ENCODE measurements at places on chromosomes 13 and 19.

DNA sequence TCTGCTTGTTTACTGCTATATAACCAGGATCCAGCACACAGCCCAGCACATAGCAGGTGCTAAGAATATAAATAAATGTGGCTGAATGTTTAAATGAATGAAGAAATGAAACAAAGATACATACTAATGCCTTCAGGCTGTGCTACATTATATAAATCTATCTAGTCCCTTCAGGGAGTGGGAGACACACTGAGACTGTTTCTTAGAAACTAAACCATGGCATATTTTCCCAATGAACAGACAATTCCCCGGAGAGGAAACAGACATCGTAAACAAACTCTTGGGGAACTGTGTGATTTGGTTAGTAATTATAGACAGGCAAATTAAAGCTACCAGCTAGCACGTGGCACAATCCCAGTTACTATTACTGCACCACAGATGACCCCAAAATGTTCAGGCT lies 9.7 kb upstream of the FEM1A start:
- no peak for DNase-seq

DNA sequence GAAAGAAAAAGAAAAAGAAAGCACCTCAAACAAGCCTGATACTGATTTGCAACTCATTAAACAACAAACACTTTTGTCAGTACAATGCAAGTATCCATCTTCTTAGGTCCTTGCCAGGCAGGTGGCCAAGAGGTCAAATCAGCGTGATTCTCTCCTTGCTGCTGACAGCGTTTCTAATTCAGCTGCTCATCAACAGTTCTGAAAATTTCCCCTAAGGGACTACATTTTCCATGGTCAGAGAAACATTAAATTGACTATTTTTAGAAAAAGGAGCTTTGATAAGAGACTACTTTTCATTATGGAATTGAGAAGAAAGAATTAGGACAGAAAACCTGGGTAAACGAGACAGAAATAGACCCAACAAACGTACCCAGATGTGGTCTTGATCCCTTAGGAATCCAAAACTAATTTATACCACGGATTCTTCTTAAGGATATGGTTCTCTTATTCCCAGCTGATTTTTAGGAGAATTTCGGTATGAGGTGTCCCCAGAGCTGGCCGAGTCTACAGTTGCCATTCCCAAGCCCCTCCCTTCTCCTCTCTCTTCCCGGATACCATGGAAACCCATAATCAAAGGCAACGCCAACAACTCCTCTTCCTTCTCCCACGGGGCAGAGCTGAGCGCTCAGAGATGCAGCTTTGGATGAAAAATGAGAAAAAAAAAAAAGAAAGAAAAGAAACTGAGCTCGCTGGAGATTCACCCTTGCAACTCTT lies 29.5 kb upstream of the CEBPG start:
- DNase-seq = no peak

GRCh38 chr13:21852043-21852442 lies 181.2 kb downstream of the FGF9 start:
- DNase-seq = no peak

DNA sequence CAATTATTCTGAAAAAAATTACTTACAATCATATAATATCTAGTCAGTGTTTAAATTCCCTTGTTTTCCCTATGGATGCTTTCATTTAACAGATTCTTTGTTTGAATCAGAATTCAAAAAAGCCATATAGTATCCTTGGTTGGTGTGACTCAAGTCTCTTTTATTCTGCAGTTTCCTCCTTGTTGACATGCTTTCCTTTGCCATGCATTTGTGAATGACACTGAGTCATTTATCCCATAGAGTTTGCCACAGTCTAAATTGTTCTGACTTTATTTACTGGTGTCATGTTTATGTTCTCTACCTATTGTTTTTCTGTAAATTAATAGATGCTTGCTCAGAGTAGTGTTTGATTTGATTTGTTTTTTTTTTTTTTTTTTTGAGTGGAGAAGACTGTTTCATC lies 893.8 kb upstream of the SLC10A2 start:
- DNase-seq = no peak

DNA sequence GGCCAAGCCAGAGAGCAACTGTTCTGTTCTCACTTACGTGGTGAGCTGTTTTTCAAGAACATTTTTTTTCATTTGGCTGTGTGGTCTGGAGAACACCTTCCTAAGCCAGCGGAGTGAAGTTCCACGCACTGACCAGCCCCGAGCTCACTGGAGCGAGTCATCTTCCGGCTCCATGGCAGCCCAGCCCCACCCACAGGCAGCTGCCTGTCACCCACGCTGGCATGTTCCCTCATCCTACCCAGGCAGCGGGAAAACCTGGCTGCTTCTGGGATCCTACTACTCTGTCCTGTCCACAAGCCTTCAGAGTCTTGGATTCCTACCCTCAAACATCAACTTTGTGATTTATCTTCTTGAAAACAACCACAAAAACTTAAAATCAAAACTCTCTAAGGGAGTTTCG lies 76.2 kb downstream of the GGACT start:
- DNase-seq = no peak

DNA sequence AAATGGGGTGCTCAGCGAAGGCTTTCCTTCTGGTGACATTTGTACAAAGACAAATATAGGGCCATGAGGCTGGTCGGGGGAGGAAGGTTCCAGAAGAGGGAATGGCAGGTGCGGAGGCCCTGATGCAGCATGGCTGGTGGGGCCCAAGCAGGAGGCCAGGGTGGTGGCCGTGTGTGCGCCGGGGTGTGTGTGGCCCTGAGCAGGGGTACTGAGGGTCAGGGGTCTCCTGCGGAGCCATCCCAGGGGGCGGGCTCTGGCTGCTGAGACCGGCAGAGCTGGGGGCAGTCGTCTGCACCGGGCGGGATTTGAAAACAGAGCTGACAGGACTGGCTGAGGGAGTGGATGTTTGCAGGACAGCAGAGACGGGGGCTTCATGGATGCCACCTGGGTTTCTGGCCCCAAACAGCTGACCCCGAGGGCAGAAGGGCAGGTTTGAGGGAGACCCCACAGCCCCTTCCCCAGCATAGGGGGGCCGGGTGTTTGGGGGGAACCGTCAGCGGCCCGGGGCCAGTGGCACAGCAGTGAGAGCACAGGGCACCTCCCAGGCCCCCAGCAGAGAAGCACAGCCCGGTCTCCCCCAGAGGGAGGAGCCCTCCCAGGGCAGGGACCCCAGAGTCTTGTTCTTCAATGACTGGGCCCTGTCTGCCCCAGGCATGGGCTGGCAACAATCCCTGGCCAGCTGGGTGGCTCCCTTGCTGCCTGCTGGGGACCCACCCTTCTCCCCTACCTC lies 11.4 kb downstream of the PIAS4 start:
- DNase-seq = no peak

GRCh38 chr13:101875717-101876393 lies 423.4 kb downstream of the ITGBL1 start:
- no peak for DNase-seq

GRCh38 chr19:39160523-39160861 lies 34.9 kb downstream of the PAK4 start:
- DNase-seq = no peak

- no peak for DNase-seq
Measured at GRCh38 chr13:98454389-98454881, 122.5 kb downstream of the STK24 start.

- DNase-seq = no peak
Measured at GRCh38 chr13:55073000-55073399, 2044.4 kb downstream of the OLFM4 start.

GRCh38 chr13:110126391-110126961 lies 180.5 kb downstream of the COL4A1 start:
- DNase-seq = no peak

DNA sequence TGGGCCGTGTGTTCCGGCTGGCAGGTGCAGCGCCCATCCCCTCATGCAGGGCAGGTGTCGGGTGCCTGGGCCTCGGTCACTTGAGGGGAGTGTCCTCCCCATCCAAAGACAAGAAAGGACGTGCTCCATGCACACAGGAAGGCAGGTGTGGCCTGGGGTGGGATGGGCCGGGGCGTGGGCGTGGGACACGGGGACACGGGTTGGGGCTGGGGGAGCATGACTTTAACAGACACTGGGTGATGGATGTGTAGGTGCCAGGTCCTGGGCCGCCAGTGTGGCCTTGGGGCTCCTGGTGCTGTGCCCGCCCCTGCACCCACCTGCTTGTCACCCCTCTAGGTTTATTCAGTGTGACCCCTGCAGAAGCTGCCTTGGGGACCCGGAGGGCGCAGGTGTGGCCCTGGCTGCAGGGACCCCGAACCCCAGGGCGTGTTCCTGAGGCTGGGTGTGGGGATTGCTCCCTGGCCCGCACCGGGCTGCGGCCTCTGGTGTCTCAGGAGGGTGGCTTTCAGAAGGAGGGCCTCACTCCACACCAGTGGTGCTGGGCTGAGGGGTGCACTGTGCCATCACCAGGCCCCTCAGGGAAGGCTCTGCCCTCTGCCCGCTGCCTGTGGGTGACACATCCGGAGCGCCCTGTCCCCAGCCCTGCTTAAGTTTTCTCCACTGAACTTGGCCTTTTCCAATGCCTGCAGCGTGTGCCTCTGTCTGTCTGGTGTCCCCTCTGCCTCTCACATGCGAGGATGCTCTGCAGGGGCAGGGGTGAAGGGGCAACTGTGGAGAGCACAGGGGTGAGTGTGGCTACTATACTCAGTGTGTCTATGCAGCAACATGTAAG lies 5.2 kb downstream of the TMEM255B start:
- DNase-seq = no peak

GRCh38 chr13:51997641-51998330 lies 13.5 kb downstream of the ATP7B start:
- DNase-seq = no peak

GRCh38 chr13:46656786-46657185 lies 103.8 kb downstream of the LRCH1 start:
- DNase-seq = no peak

Data from cortex of kidney (tissue), 1 donor.